Osteoblast (primary cell): ENCODE measurements at places on chromosomes 3 and 15. TPM values are rescaled to one million over a fixed set of nuclear protein-coding genes. Genes with fewer than 3 reads are reported as not detected.

DNA sequence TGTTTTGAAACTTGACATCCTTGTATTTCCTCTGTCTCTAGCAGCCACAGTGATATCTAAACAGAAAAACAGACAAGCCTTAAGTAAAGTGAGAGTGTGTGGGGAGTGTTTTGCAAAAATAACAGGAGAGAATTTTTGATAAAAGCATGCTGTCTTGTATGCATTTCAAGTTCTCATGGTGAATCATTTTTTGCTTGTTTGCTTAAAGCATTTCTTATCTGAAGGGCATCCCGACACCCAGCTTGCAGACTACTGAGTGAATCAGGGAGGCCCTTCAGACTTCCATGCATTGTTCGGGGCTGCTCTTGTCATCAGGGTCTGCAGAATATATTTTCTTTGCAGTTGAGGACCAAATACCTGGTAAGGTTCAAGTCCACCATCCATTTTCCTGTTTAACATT is 8.5 kb downstream of the CGNL1 start:
- no peak overlapping the region for H3K27ac ChIP-seq
- H3K4me1 ChIP-seq: peaks cover 2% of the 10 kb centered on the region
- peak; percentile 87 for DNase-seq
- no peak overlapping the region for H3K4me3 ChIP-seq
- H3K36me3 ChIP-seq: no peaks in the 10 kb centered on the region

GRCh38 chr15:68414206-68414555 is 17.8 kb downstream of the ITGA11 start:
- no peaks in the 10 kb centered on the region for H3K27me3 ChIP-seq
- H3K36me3 ChIP-seq: peaks cover 63% of the 10 kb centered on the region
- peaks cover 20% of the 10 kb centered on the region for H3K4me1 ChIP-seq
- no peak overlapping the region for H3K27ac ChIP-seq
- no peak for DNase-seq
- no peak overlapping the region for H3K4me3 ChIP-seq

GRCh38 chr3:34364335-34364734 is 565.9 kb downstream of the PDCD6IP start:
- H3K27me3 ChIP-seq: no peaks in the 10 kb centered on the region
- H3K27ac ChIP-seq: no peak overlapping the region

GRCh38 chr3:189954733-189955665 is 165.7 kb downstream of the P3H2 start:
- H3K4me3 ChIP-seq: no peak overlapping the region
- no peak overlapping the region for H3K27ac ChIP-seq
- H3K4me1 ChIP-seq: peaks cover 5% of the 10 kb centered on the region
- H3K27me3 ChIP-seq: no peaks in the 10 kb centered on the region
- no peaks in the 10 kb centered on the region for H3K36me3 ChIP-seq

ESYT3 gene
- total RNA-seq: 0.59 and 0.72 TPM in 2 replicates

ANKRD63 gene
- total RNA-seq: not detected in 2 replicates

CELF6 gene
- 0.36 and 0.59 TPM in 2 replicates for total RNA-seq
